NCI-H748 treated with DMSO at 0.1 percent for 48 hours (cell line): ENCODE measurements at places on chromosomes 5 and 9.

GRCh38 chr5:35815089-35815936, 41.4 kb upstream of the IL7R start:
- DNase-seq = no peak

GRCh38 chr9:134632329-134632728, 9.3 kb upstream of the COL5A1 start:
- DNase-seq = no peak

GRCh38 chr9:107513464-107514100, 24.0 kb upstream of the KLF4 start:
- DNase-seq = no peak

- DNase-seq = no peak
Measured at GRCh38 chr9:113523421-113524141, 60.1 kb downstream of the RGS3 start.

- DNase-seq = no peak
Measured at GRCh38 chr9:14158136-14158813, 155.7 kb downstream of the NFIB start.

DNA sequence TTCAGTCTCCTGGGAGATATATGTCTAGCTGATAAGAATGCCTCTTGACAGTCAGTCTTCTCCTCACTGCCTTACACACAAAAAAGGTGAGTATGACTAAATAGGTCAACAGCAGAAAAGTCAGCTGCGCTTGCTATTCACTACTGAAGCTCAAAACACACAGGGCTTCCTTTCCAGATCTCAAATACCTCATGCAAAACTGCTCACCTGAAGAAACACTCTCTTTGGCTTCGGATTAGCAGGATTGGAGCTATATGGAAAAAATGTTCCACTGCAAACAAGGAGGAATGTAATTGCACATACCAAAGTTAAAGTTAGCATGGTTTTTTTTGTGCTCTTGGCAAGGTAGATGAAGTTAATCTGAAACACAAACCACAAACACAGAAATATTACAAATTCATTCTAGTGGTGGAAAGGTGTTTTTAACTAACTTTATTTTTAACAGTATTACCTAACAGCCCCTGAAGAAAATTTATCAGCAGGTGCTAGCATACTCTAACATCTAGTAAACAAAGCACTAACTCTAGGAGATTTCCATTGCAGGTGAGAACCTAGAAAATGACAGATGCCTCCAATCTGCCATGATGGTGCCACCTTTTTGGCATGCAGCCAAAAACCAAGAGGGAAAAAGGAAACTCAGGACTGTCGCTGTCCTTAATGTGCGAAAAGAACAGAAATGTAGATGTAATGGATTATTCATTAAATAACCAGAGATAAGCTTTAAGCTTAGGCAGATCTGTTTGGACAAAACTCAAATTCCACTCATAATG, 31.8 kb downstream of the ERMP1 start:
- no peak for DNase-seq

GRCh38 chr5:36861871-36862270, 14.7 kb upstream of the NIPBL start:
- no peak for DNase-seq

DNA sequence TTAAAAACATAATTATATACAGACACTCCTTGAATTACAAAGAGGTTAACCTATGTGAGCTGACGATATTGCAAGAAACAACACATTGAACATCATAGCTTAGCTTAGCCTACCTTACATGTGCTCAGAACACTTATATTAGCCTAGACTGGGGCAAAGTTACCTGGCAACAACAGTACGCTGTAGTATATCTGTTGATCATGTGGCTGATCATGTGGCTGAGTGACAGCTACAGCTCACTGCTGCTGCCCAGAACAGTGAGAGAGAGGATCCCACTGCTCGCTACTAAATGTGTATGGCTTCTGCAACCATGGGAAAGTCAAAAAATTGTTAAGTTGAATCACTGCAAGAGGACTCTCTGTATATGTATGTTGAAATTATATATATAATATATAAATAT, 169.9 kb downstream of the CDH9 start:
- DNase-seq = no peak

GRCh38 chr9:95820074-95820473, 55.4 kb upstream of the ERCC6L2 start:
- no peak for DNase-seq

DNA sequence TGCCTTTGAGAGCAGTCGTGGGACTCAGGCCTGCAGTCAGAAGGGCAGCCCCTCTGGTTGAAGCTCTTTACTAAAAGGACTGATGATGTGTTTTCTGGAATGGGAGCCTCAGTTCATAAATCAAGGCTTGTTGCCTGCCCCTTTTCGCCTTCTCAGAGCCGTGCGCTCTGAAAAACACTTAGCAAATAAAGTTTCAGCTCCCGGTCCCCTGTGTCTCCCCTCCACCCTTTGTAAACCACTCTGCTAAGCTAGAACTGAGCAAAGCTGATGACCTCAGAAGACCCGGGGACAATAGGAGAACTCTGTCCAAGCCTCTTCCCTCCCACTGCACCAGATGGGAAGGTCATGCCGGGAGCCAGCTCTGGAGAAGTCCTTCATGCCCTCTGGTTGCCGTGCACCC, 39.3 kb upstream of the ADRA1B start:
- DNase-seq = no peak

GRCh38 chr5:176726746-176727527, 79.7 kb downstream of the TSPAN17 start:
- no peak for DNase-seq
